ENCODE measurements at places on chromosomes 1 and 21.

DNA sequence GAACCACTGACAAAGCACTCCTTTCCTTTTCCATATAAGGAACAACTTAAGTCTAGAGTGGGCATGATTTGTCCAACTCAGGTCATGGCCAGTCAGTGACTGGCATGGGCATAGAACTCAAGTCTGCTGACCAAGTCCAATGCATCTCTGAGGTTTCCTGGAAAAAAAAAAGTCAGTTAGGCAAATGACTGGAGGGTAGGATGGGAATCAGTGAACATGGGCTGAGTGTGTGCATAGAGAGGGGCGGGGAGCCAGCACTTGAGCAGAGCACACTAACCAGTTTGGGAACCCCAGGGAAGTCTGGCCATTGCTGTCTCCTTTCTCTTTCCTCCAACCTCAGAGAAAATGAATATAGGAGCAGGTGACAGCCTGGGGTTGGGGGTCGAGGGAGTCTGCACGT lies 53.6 kb upstream of the FMOD start:
- no peak for DNase-seq

DNA sequence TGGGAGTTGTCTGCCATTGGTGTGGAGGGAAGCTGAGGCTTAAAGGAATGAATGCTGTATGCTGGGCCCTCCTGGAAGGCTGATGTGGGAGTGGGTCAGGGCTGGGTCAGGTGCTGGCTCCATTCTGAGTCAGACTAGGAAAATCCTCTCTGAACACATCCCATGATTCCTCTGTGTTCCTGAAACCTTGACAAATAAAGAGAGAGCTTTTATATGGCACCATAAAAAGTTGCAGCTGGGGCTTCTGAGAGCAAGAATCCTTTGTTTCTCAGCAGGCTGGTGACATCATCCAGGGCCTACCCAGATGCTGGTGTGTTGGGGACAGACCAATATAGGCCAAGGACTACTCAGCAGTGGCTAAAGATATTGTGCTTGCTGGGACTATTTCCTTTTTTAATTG lies 27.8 kb upstream of the NFASC start:
- DNase-seq = no peak

GRCh38 chr1:24364975-24365678 lies 46.0 kb downstream of the GRHL3 start:
- DNase-seq = no peak

- no peak for DNase-seq
These were observed 175.7 kb downstream of the VPS13D start for GRCh38 chr1:12405325-12406210.

GRCh38 chr21:14889080-14889810 lies 175.6 kb downstream of the NRIP1 start:
- no peak for DNase-seq

- no peak for DNase-seq
These were observed 8.6 kb upstream of the C1orf105 start for GRCh38 chr1:172411791-172412338.

DNA sequence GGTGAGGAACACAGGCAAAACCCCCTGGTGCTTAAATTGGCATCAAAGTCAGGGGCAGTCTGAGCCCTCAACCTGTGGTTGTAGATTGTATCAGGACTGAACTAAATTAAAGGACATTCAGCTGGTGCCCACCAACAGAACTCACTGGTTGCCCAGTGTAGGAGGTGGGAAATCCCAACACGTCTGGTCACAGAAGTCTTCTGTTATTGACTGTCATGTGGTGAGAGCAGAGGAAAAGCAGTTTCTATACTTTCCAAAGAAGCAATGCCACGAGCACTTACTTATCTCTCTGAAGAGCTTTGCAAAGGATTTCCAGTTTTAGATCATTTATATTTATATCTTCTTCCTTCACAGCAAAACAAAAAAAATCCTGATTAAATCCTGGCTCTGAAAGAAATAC lies 15.0 kb upstream of the ACTA1 start:
- no peak for DNase-seq

DNA sequence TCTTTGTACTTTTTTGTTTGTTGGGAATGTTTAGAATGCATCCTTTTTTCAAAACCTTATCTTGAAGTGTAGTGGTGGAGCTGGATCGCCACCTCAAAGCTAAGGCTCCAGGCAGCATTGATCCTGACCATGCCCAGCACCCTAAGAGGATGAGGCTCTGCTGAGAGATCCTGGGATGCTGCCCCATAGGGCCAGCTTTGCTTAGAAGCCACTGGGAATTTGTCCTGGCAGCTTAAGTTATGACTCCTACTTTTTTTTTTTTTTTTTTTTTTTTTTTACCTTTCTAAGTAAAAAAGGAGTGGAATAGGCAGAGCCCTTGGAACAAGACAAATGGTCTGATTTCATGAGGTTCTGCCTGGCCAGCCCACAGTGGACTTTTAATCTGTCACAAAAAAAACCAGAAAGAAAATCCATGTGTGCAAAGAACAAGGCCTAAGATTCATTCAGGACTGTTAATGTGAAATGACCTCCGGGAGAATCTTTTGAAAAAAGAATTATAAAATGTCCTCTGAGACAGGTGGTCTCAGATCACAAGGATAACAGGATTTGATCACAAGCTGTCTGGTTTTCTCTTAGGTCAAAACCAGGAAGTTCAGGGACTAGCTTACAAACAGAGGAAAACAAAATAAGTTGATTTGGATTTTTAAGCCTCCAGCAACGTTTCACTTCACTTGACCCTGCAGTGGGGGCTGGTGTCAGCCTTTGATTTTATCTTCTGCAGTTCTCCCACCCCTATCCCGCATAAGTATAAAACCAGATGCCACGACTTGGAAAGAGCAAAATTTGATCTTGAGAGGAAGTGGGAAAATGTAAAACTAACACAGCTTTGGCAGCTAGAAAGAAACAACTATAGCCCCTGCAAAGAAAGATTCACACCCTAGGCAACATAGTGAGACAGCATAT lies 25.9 kb upstream of the RAP1A start:
- DNase-seq = no peak

- DNase-seq = no peak
These were observed 69.9 kb upstream of the DR1 start for GRCh38 chr1:93275634-93276295.

GRCh38 chr1:236287757-236288619 lies 6.2 kb upstream of the ERO1B start:
- no peak for DNase-seq

DNA sequence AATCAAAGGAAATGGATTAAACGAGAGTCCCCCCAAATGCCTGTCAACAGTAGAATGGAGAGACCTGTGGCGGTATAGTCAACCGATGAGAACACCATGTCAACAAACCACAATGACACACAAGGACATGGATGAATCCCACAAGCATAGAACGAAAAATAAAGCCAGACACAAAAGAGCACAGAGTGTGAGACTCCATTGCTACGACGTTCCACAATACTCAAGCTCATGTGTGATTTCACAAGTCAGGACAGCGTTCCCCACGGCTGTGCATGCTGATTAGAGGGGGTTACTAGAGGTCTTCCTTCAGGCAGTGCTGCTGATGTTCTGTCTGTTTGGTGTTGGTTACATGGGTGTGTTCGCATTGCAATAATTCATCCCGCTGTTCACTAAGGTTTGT lies 5.8 kb upstream of the PLA2G2D start:
- no peak for DNase-seq

- no peak for DNase-seq
These were observed 28.5 kb upstream of the DR1 start for GRCh38 chr1:93317207-93317606.
